ENCODE measurements at places on chromosomes 2 and 18.

DNA sequence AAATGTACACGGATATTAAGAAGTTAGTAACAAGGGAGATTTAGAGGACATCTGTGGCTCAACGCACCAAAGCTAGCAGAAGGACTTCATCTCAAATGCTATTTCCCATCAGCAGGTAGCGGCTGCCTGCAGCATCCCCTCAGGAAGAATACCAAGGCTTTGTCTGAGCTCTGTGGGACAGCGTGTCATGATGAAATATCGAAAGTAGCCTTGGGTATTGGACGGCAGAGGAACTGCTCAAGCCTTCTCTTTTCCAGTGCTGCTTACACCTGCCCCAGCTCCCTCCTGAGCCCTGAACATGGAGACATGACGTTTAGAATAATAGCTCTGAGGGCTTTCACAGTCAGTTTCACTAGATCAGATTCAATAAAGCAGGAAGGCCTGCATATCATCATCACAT is 241.6 kb downstream of the SUCLG1 start:
- no peak for DNase-seq

GRCh38 chr2:240904216-240905175 is 1.6 kb upstream of the CROCC2 start:
- DNase-seq = no peak

DNA sequence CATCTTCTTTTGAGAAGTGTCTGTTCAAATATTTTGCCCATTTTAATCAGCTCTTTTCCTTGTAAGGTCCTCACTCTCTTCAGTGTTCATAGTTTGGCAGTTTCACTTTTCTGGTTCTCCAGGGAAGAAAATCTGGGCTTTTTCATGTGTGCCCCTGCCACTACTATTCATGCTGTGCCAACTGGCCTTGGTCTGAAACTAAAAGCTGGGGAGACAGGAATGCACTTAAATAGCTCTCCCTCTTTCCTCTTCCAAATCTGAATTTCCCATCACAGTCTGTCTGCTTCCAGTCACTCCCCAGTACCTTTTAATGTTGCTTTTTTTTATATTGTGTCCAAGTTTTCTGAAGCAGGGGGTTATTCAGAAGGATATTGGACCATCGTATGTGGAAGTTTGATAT is 574.3 kb upstream of the POU3F3 start:
- no peak for DNase-seq

- no peak for DNase-seq
These were observed 84.8 kb downstream of the ACAA2 start for GRCh38 chr18:49728542-49728941.

GRCh38 chr2:25829377-25829704 is 48.9 kb downstream of the ASXL2 start:
- no peak for DNase-seq

- DNase-seq = no peak
These were observed 818.1 kb downstream of the SLC4A3 start for GRCh38 chr2:220445429-220446105.

- DNase-seq = no peak
These were observed 186.4 kb downstream of the PIK3C3 start for GRCh38 chr18:42141439-42141838.

GRCh38 chr18:6613581-6613980 is 115.9 kb upstream of the ARHGAP28 start:
- no peak for DNase-seq

GRCh38 chr2:237154884-237155851 is 69.5 kb downstream of the COPS8 start:
- DNase-seq = no peak

- no peak for DNase-seq
These were observed 14.7 kb downstream of the NIFK start for GRCh38 chr2:121721926-121722325.

- DNase-seq = no peak
These were observed 62.7 kb downstream of the PTRHD1 start for GRCh38 chr2:24730481-24730880.

DNA sequence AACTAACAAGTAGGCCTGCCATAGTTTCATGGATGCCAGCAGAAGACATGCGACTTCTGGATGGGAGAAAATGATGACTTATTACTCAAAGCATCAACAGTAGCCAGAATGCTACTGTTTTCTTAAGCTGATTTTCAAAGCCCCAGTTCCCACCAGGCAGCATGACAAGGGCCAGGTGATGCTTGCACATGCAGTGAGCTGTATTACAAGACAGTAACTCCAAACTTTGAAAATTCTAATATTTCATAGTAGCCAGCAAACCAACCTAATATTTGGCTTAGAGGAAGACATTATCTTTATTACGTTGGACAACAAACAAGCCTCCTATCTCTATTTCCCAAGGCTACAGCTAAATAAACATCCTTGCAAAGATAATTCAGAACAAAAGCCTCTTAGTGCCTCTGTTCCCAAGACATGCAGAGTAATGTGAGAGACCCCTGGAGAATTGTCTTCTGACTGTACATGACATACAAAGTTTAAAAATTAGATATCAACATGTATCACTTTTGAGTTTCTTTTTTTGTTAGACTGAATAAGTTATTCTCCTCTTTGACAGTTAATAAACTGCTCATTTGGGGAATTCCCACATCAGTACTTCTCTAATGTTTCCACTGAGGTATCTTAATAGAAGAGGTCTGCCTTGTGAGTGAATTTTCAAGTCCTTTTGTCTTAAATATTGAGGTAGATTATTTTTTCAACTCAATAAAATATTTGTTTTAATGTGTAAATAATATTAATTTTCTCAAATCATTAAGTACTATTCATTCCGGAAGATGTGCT is 367.6 kb upstream of the CWC22 start:
- no peak for DNase-seq

GRCh38 chr2:74092275-74092674 is 55.4 kb downstream of the BOLA3 start:
- DNase-seq = no peak

GRCh38 chr2:147331790-147332419 is 512.9 kb upstream of the ACVR2A start:
- peak; percentile 29 for DNase-seq

DNA sequence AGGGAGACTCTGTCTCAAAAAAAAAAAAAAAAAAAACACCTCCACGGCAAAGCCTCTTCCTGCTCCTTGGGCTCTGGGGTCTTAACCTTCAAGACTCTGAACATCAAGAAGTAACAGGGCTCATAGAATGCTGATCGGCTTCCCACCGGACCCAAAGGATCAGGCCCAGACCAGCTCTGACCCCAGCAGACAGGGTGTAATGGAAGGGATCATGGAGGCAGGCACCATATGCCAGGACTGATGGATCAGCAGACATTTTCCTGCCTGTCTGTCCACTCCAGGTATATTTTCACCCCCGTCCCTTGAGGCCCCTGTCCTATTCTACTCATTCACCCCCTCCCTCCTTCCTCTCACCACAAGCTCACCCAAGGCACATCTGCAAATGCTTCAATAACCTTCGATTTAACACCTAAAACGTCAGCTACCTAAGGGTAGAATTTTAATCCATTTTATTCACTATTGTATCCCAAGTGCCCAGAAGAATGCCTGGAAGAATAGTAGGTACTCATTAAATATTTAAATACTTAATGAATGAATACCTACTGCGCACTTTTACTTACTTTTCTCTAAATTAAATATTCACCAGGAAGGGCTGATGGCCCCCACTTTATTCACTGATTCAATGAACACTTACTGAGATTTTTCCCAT is 4.6 kb upstream of the SPEG start:
- DNase-seq = no peak

- DNase-seq = no peak
These were observed 11.7 kb upstream of the MSH6 start for GRCh38 chr2:47771211-47771610.

DNA sequence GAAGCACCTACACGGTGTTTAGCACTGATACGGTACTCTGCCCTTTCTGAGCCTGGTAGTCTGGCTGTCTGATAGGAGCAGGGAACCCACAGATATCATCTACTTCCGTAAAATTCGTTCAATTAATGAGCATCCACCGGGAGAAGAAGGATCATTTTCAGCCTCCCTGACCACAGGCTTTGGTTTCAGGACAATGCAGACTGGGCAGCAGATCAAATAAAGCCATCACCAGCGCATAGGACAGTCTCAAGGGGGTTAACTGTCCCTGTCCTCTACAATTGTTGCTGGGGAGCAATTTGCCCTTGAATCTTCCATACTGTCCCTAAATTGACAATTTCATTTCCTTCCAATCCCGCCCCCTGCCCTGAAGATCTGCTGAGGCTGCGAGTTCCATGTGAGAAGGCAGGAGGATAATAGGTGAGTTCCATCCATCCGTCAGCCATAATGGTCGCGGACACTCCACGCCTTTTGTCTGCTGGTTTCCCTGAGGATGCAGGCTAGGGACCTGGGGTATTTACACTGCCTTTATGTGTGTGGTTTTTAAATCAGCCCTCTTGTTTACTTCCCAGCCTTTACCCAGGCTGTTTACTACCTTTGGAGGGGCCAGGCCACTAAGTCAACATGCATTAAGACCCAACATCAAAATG is 110.0 kb downstream of the MYCN start:
- no peak for DNase-seq

GRCh38 chr2:193894081-193894480 is 1699.3 kb upstream of the TMEFF2 start:
- no peak for DNase-seq

DNA sequence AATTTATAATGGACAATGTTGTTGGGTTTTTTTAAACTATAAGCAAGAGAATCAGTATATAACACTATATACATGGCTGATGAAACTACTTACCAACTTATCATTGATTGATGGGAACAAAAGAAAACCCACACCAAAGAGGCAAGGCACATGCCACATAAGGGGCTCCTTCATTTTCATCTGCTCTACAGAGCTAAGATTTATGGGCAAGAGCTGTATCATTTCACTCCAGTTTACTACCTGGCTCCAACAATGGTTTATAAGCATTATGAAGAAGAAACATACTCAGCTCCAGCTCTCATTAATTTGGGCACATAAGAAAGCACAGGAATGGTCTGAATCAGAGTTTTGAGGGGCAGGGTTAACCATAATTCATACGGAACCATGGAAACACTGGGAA is 283.3 kb downstream of the AGPS start:
- no peak for DNase-seq

DNA sequence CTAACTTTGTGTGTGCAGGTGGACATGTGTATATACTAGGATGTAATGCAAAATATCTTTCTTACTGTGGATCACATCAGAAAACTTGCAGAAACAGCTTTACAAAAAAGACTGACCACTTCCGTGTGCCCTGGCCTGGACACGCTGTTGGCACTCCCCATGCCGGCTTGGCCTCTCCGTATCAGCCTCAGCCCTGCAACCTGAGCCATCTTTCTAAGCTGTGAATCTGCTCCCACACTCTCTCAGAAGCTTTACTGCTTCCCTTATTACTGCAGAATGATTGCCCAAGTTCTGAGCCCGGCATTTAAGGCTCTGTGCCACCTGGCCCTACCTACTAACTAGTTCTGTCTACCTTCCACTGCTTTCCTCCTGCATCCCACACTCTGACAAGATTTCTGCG is 37.8 kb downstream of the MYO7B start:
- DNase-seq = no peak

- DNase-seq = no peak
These were observed 1.1 kb upstream of the ATP6V1C2 start for GRCh38 chr2:10720306-10720705.

DNA sequence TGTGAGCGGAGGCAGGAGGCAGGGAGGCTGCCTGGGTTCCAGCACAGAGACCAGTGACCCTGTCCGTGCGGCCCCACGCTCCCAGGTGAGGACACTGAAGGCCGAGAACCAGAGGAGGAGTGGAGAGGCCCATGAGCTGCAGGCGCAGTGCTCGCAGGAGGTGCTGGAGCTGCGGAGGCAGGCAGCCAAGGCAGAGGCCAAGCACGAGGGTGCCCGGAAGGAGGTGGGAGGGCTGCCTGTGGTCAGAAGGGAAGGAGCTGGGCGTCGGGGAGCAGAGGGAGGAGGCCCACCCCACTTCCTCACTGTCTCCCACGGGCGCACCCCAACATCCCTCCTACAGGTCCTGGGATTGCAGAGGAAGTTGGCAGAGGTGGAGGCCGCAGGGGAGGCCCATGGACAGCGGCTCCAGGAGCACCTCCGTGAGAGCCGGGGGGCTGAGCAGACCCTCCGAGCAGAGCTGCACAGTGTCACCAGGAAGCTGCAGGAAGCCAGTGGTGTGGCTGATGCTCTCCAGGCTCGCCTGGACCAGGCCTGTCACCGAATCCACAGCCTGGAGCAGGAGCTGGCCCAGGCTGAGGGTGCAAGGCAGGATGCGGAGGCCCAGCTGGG is 33.0 kb upstream of the SNED1 start:
- no peak for DNase-seq

GRCh38 chr2:42386682-42387081 is 25.7 kb upstream of the COX7A2L start:
- DNase-seq = no peak

DNA sequence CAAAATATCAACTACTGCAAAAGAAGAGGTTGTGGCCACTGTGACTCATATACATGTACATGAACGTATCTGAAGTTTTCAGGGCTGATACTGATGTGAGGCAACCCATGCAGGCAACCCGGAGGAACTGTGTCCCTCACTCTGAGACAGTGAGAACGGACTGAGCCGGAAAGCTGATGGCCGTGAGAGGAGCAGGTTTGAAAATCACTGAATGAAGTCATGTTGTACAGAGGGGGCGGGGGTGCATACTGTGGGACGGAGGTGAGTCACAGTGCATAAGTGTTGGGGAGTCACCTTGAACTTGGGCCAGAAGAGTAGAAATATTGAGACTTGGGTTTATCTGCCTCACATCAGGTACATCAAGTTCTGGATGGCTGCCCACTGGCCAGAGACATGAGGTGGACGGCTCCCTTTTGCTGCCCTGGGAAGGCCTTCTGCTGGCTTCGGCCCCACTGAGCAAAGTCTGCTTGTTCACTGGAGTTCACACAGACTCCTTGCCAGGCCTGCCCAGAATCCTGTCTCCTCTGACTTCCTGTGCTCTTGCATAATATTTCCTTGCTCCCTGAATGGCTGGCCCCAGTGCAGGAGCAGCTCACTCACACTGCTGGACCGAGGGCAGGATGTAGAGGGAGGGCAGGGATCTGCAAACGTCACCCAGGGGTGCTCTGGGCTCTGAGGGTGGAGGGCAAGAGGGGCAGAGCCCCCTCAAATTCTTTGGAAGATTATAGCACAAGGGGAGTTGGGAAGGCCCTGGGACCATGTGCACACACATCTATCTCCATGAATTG is 18.1 kb downstream of the EPAS1 start:
- no peak for DNase-seq

- no peak for DNase-seq
These were observed 598.4 kb downstream of the MBD2 start for GRCh38 chr18:53625997-53626599.

- no peak for DNase-seq
These were observed 370.4 kb downstream of the MTX2 start for GRCh38 chr2:176639671-176640070.

DNA sequence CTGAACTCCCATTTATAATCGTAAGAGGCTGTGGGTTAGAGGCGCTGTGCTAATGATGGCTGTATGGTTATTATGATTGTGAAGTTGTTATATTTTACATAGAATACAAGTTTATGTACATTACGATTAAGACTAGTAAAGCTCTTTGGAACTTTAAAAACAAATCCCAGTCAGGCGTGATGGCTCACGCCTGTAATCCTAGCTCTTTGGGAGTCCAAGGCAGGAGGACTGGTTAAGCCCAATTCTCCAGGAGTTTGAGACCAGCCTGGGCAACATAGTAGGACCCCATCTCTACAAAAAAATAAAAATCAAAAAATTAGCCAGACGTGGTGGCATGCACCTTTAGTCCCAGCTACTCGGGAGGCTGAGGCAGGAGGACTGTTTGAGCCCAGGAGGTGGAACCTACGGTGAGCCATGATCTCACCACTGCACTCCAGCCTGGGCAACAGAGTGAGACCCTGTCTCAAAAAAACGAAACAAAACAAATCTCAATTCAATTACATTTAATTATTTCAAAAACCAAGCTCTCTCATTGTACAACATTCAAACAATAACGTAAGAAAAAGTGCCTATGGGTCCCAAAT is 23.9 kb upstream of the KCMF1 start:
- DNase-seq = no peak

Measured in stimulated activated CD8-positive, alpha-beta memory T cell treated with anti-CD3 and anti-CD28 coated beads, Interleukin-15, amount 100 ng/mL, for 1 hour (primary cell).